ENCODE measurements at places on chromosomes 16 and 17.

GRCh38 chr16:86536621-86537020 is 18.4 kb downstream of the MTHFSD start:
- DNase-seq, result no peak

GRCh38 chr16:75111514-75111940 is 5.1 kb downstream of the LDHD start:
- DNase-seq, result no peak

DNA sequence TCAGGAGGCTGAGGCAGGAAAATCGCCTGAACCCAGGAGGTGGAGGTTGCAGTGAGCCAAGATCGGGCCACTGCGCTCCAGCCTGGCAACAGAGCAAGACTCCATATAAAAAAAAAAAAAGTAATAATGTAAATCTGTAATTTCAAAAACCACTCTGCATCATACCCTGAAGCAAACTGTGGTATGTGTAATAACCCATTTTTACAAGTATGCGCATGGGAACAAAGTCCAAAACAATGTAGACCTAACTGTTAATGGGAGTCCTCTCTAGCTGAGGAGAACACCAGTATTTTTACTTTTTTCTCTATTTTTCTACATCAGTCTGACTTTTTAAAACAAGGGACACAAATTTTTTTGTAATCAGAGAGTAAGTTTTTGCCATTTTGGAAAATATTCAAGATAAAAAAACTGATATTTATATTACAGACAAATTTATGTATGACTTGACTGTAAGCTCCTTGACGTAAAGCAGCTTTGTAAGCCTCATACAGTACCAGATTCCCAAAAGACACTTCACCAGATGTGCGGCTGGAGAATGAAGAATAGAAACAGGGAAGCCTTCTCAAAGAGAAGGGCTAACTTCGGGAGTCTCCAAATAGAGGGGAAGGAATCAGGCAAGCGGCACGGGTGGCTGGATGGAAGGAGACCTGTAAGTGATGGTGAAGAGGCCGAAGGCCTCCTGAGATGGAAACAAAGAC is 25.7 kb downstream of the CMTM4 start:
- no peak for DNase-seq

DNA sequence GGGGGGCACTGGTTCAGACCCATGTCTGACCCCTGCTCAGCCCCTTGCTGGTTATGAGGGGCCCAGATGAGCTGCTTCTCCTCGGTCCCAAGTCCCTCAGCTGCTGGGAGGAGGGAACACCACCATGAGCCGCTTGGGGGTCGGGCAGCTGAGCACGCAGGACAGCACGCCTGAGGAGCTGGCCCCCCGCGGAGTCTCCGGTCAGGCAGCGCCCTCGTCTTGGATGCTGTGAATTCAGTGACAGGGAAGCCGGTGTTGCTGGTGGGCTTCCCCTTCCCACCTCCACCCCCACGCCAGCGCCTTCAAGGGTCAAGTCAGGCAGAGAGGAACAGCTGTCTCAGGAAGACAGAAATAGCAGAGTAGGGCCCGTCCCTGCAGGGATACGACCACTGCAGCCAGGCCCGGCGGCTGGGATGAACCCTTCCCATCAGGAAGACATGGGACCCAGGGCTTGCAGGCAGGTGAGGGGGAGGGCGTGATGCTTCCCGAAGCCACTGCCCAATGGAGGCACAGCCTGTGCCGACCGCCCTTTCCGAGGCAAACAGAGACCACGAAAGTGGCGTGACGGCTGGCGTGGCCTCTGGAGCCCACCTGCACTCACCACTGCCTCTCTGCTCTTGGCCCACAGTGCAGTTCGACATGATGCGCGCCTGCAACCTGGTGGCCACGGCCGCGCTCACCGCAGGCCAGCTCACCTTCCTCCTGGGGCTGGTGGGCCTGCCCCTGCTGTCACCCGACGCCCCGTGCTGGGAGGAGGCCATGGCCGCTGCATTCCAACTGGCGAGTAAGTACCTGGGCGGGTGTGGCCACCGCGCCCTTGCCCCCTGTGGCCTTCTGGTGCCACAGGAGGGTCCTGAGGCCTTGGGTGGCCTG is 8.1 kb downstream of the TMEM204 start:
- no peak for DNase-seq

GRCh38 chr17:41527063-41528023 is 765 bp downstream of the KRT19 start:
- no peak for DNase-seq

GRCh38 chr17:39014044-39014794 is 47.0 kb upstream of the FBXO47 start:
- DNase-seq, result no peak

Measured in NCI-H2081 (cell line).